ENCODE measurements at places on chromosomes 13 and 19.

DNA sequence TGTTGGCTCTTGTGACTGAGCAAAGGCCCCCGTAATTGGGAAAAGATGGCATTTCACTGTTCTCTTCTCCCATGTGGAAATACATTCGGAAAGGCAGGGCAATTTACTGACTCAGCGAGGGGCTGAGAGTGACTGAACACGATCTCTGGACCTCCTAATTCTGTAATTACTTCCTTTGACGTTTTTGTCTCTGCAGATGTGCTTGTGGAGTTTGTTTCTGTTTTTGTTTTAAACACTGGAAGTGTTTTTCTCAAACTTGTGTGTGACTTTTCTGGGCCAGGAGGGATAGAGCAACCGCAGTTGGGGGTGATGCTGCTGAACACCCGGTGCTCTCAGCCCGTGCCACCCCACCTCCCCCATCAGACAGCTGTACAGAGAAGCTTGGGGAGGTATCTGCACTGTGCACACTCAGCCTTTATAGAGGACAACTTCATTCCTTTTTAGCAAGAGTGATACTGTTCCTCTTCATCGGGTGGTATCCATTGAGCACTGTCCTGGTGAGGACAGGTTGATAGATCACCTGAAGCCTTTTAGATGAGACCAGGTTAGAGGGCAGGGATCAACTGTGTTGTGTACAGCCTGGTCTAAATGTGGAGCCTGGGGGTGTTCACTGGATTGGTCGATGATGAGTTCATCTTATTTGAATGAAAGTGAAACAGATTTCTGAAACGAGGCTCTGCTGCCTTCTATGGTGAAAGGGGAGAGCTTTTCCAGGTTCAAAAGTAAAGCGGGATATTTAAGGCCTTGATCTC lies 117.4 kb downstream of the ESD start:
- DNase-seq: no peak

DNA sequence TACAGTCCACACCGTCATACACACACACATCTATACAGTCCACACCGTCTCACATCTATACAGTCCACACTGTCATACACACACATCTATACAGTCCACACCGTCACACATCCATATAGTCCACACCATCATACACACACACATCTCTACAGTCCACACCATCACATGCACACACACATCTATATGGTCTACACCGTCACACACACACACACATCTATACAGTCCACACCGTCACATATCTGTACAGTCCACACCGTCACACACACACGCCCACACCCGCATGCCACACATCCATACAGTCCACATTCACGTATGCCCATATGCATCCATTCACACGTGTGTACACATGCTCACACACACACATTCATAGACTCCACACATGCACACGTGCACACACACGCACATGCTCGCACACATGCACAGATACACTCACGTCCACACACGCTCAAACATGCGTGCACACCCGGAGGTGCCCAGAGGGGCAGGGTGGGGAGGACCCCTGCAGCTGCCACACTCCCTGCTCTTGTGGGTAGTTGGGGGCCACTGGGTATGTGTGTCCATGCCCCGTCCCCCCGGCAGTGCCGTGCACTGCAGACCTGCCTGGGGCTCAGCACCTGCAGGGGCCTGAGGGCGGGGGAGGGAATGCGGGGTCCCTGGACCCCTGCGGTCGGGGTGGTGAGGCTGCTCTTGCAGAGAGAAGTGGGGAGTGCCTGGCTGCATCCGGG lies 29.2 kb downstream of the PIAS4 start:
- no peak for DNase-seq

DNA sequence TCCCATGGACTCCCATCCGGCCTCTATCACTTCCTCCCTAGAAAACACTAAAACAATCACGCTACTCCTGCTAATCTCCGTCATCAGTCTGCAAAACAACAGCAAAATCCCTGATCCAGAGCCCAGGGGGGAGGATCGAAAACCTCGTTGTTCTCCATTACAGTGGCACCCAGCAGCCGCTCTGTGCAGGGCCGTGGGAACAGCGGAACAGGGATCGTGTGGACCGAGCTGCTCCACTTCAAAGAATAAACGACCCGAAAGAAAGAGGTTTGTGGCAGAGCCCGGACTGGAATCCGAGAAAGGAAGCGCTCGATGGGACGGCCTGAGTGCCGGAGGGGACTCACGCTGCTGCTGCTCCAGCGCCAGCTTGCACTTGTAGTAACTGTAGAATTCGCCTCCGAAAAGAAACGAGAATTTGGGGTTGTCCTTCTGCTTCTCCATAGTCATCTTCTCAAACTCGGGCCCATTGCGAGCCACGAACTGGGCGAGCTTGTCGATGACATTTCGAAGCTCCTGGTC lies 652 bp downstream of the CHERP start:
- DNase-seq: no peak

GRCh38 chr13:98547455-98547854 lies 29.5 kb downstream of the STK24 start:
- DNase-seq: no peak

DNA sequence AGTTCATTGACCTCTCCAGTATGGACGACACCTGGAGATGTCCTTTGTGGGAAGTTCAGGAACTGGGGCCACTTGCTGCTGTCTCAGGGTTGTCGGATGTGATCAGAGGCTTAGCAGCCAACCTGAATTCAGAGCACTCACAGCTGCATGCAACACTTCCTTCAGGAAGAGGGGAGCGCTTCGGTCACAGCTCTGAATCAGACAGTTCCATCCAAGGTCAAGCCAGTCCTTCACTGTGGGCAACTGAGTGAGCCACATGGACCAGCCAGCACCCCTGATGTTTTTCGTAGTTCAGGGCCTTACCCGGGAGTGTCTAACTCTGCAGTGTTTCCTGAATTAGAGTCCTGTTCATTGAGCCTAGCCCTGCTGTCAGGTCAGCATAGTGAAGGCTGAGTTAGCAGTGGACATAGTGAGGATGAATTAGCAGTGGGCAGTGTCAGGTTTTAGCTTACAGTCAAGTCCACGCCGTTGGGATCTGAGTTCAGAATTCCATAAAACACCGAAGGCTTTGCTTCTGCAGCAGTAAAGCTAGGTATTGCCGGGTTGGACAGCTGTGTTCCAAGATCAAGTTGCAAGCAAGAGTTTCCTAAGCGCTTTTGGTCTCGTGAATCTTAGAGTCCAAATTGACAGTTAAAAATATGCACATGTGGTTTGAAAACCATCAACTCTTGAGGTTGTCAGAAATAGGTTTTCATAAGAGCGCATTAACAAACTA lies 5.1 kb downstream of the ZNF555 start:
- DNase-seq: no peak

GRCh38 chr19:14406645-14407401 lies 12.3 kb downstream of the DDX39A start:
- DNase-seq: no peak

DNA sequence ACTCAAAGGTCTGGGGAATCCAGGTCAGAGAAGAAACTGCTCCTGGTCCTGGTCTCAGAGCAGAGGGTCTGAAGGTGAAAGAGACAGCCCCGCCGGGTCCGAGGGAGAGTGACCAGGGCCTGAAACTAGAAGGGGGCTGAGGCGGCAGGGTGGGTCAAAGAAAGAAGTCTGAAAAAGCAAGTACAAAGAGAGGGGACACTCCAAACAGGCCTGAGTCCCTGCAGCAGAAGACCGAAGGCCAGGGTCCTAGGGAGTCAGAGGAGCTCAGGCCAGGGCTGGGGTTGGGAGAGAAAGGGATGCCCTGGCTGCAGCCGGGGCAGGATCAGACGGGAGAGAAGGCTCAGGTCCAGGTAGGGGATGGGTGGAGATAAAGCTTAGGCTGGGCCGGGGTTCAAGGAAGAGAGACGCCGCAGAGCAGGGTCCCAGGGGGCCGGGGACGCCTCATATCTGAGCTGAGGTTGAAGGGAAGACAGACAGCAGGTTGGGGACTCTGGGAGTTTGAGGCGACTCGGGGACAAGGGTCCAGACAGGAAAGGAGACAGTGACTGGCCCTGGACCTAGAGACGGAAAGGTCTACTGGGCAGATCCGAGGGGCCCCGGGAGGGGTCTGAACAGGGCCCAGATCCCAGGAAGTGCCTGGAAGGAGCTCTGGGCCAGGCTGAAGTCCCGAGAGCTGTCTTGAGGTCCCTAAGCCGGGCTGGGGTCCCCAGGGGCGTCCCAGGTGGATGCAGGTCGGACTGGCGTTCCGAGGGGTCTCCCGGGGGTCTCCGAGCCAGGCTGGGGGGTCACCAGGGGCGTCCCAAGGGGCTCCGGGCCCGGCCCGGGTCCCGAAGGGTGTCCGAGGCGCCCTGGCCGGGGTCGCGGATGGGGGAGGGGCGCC lies 795 bp downstream of the MLLT1 start:
- peak; percentile 9 for DNase-seq

DNA sequence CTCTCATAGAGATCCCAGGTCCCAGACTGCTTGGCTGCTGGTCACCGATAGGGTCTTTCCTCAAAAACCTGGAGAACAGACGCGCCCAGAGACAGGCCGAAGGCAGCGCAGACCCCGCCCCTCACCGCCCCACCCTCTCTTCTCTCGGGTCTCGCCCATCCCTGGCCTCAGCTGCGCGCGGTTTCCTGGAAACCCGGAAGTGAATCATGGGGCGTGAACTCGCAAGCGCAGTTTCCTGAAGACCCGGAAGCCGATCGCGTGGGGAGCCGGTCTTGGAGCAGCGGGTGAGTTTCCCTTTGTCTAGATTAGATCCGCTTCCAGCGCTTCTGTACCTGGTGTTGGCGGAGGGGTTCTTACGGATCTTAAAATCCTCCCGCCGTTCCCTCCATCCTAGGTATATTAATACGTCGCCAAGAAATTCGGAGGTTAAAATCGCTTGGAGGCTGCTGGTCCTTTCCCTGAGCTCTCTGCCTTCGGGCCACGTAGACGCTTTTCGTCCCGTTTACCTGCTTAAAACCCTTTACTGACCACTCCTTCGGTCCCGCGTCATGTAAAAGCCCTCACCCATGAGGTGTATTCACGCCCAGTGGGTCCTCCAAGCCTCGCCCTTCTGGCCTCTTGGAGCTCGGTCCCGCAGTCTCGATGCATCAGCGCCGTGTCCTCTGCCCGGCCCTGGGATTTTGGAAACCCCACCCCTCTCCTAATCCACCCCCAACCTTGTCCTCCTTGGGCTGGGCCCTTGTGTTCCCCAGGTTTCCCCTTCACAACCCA lies at the start of gene ZNF578:
TSS of gene ZNF578 (plus strand) at position 230 of the 771 bp plus-strand sequence. CDS start 48,293 bp downstream, outside the sequence.
- peak; percentile 61 for DNase-seq

GRCh38 chr13:44770951-44771350 lies 194.8 kb upstream of the TSC22D1 start:
- DNase-seq: no peak

GRCh38 chr19:7355871-7356270 lies 7.1 kb downstream of the ARHGEF18 start:
- no peak for DNase-seq

- no peak for DNase-seq
Observed at GRCh38 chr13:113561417-113562084, 23.0 kb upstream of the TFDP1 start.

All from activated CD4-positive, alpha-beta T cell treated with anti-CD3 and anti-CD28 coated beads, Interleukin-2, amount 50 U/mL, for 48 hours (primary cell).